ENCODE measurements at places on chromosomes 12 and 14.

- no peaks in the 10 kb centered on the region for H3K36me3 ChIP-seq
- no peaks in the 10 kb centered on the region for H3K4me1 ChIP-seq
- no peak for DNase-seq
Observed at GRCh38 chr12:39237004-39237403, 205.9 kb downstream of the KIF21A start.

GRCh38 chr12:54134850-54135249 is 53.9 kb downstream of the SMUG1 start:
- H3K27ac ChIP-seq = peak overlapping the region; percentile 84
- DNase-seq = no peak
- H3K27me3 ChIP-seq = no peaks in the 10 kb centered on the region
- H3K4me3 ChIP-seq = peak overlapping the region; percentile 71

- no peaks in the 10 kb centered on the region for H3K4me1 ChIP-seq
- no peak for DNase-seq
- no peak overlapping the region for H3K27ac ChIP-seq
- H3K36me3 ChIP-seq = no peaks in the 10 kb centered on the region
- H3K27me3 ChIP-seq = no peaks in the 10 kb centered on the region
Observed at GRCh38 chr14:31252865-31253264, 45.3 kb upstream of the HECTD1 start.

- no peak overlapping the region for H3K4me3 ChIP-seq
- H3K27ac ChIP-seq = no peak overlapping the region
- no peak for DNase-seq
Observed at GRCh38 chr14:23930742-23931141, 22.8 kb upstream of the DHRS4 start.

DNA sequence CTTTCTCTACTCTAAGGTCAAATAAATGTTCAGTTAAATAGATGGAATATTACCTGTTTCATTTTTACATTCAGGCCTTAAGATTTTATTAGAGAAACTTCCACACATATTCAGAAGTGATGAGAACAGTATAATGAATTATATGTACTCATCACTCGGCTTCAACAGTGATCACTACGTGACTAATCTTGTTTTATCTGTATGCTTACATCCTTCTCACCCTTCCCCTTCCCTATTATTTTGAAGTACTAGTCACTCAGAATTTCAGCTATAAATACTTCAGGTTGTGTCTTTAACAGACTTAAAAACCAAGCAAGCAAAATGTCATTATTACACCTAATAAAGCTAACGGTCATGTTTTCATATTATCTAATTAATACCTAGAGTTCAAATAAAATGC is 34.9 kb downstream of the ETV6 start:
- no peak for DNase-seq
- no peak overlapping the region for H3K4me3 ChIP-seq
- no peaks in the 10 kb centered on the region for H3K27me3 ChIP-seq

GRCh38 chr14:71698027-71698426 is 234.2 kb upstream of the RGS6 start:
- no peaks in the 10 kb centered on the region for H3K27me3 ChIP-seq
- H3K36me3 ChIP-seq = peaks cover 26% of the 10 kb centered on the region
- DNase-seq = no peak

Measured in type B pancreatic cell (in vitro differentiated cells).